PC-3 (cell line): ENCODE measurements at places on chromosomes 16 and 17. TPM values are rescaled to one million over a fixed set of nuclear protein-coding genes. Genes with fewer than 3 reads are reported as not detected.
A peak's percentile ranks its signal among the peaks of the same experiment; 100 is the strongest.

GRCh38 chr16:51132490-51133115 is 18.5 kb downstream of the SALL1 start:
- no peak for DNase-seq

Gene NXPH3
- total RNA-seq: 0.26 and 1.2 TPM in 2 replicates

DNA sequence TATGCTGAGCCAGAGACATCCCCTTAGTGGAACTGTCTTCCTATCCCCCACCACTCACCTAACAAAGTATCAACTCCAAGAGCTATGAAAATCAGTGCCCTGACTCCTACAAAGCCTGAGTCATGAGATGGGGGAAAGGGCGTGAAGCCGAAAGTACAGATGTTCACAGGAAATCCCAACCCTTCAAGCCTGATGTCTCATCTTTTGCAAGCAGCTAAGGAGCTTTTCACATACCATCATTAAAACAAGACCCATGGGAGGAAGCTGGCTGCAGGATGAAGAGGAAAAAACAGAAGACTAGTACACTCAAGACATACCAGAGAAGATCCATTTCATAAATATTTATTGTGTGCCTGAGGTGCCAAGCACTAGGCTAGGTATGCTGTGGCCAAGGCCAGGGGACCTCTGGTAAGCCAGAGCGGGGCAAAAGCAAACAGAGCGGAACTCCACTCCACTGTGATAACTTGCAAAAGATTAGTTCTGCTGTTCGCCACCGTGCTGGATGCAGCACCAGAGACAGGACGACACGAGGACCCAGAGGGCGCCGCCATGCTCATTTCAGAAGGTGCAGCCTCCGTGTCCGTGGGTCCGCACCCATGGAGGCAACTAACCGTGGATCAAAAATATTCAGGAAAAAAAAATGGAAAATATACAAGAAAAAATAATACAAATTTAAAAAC is 4.5 kb upstream of the MNT start:
- peak; percentile 87 for DNase-seq

- no peak for DNase-seq
Observed at GRCh38 chr17:41578971-41579370, 7.1 kb upstream of the KRT9 start.

Gene KRTAP2-1
- not detected in 2 replicates for total RNA-seq

GRCh38 chr16:4463522-4464163 is 10.8 kb downstream of the NMRAL1 start:
- peak; percentile 77 for DNase-seq

DNA sequence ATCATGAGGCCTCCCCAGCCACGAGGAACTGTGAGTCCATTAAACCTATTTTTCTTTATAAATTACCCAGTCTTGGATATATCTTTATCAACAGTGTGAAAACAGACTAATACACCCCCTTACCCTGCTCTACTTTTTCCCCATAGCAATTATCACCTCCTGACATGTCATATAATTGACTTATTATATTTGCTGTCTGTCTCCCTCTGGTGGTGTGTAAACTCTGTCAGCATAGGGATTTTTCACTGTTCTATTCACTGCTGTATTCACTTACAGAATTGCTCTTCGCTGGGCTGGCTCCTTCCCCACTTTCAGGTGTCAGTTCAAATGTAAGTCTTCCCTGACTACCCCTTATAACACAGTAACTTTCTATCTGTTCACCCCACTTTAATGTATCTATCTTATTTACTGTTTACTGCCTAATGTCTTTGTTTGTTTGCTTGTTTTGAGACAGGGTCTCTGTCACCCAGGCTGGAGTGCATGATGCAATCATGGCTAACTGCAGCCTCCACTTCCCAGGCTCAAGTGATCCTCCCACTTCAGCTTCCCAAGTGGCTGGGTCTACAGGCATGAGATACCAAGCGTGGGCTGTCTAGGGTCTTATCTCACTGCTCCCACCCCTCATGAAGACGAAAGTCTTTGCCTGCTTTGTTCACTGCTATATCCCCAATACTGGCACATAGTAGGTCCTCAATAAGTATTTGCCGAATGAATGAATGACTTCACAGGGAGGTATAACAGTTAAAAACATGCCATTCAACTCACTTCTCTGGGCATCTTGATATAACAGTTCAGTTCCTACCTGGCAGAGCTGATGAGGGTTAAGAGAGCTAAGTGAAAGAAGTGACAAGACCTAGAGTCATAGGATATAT is 52.4 kb upstream of the CDH3 start:
- peak; percentile 26 for DNase-seq

Gene GJC1
- 16.4 and 17.1 TPM in 2 replicates for total RNA-seq

- DNase-seq: peak; percentile 50
Observed at GRCh38 chr17:34721326-34721725, 141.9 kb downstream of the TMEM132E start.

GRCh38 chr17:417691-418420 is 65.2 kb upstream of the RPH3AL start:
- no peak for DNase-seq

DNA sequence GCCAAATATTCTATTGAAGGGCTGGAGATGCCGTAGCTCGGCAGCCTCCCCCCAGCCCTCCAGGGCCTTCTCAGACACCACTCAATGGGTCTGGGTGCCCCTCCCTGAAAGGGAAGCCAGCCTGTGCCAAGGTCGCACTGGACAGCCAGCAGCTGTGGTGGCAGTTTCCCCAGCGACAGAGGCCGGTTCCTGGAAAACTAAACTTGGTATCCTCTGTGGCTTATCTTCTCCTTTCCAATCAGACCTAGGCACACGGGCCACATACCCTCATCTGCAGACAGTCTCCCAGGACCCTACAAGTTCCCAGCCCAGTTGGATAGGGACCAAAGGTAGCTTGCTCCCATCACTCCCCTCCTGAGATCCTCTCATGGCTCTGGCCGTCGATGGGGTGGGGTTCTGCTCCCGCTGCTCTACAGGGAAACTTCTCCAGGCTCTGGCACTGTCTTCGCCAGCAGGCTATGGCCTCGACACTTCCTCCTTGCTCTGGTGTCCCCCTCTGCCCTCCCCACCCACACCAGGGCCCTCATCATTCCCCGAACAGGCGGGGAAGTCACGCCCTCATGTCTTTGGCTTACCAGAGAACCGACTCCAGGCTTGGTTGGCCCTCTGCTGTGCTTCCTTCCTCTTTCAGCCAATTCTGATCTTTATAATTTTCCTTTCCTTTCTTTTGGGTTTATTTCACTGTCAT is 18.3 kb upstream of the IL21R start:
- no peak for DNase-seq

DNA sequence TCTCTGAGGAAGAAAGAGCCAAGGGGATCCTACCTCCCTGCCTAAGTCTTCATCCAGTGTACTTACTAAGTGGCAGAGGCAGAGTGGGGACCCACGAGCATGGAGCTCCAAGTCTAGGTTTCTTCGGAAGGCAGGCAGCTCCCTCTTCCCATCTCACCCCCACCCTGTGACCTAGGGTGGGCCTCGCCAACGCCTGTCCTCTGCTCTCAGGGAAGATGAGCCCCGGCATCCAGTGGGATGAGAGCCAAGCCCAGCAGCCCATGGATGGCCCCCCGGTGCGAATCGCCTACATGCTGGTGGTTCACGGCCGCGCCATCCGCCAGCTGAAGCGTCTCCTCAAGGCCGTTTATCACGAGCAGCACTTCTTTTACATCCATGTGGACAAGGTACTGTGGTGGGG is 8.3 kb downstream of the XYLT2 start:
- no peak for DNase-seq

DNA sequence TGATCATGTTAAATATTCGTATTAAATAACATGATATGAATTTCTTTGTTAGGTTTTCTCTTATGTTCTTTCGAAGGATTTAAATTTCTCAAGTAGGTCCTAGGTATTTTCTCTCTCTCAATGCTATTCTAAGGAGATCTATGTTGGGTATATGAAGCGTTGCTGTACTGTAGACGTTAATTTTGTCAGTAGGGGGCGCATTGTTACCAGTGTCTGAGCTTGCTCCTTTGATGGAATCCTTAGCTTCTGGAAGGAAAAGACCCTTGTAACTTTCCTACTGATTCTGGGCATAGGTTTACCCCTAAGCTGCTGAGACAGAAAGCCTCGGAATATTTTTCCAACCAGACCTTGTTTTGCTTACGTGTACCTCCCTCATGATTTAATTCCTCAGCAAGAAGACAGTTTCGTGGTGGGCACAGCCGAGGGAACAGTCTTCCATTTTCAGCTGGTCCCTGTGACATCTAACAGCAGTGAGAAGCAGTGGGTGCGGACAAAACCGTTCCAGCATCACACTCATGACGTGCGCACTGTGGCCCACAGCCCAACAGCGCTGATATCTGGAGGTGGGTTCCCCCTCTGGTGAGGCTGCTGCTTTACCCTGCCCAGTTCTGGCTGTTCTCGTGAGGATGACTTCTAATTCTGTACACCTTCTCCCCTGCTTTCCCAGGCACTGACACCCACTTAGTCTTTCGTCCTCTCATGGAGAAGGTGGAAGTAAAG is 17.9 kb downstream of the UTP4 start:
- peak; percentile 74 for DNase-seq

Gene NOG
- 23.9 and 30.6 TPM in 2 replicates for total RNA-seq

GRCh38 chr17:65542610-65543009 is 18.8 kb downstream of the AXIN2 start:
- peak; percentile 80 for DNase-seq

DNA sequence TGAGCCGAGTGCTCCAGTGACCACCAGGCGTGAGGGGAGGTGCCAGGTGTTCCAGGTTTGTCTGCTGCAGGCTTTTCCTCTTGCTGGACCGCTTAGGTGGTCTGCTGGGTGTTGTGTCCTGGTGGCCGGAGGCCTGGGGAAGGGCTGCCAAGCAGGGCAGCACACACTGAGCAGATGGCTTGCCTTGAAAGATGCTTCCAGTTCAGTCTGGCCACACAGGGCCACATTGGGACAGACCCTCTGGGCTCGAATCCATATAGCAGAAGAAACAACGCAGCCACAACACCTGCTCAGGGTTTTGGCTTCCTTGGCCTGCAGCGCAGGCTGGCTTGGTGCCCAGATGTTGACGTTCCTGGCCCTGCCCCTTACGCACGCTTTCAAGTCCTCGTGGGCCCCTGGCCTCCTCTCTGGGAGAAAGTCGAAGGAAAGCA is 24.8 kb downstream of the GINS2 start:
- DNase-seq: no peak

DNA sequence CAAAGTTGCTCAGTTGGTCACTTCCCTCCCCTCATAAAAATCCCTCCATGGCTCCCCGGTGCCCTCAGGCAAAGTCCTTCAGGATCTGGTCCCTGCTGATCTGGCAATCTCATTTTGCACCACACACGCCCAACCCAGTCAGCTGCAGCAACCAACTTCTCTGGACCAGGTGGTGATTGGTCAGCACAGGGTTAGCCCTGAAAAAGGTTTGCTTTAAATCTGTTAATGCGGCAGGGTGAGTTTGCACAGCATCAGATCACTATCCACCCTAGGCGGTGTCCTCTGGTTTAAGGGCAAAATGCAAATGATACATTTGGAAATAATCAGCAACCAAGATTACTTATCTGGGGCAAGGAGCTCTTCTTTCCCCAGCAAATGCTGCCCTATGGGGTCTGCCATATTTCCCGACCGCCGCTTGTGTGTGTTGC is 42.9 kb upstream of the TNRC6C start:
- no peak for DNase-seq

DNA sequence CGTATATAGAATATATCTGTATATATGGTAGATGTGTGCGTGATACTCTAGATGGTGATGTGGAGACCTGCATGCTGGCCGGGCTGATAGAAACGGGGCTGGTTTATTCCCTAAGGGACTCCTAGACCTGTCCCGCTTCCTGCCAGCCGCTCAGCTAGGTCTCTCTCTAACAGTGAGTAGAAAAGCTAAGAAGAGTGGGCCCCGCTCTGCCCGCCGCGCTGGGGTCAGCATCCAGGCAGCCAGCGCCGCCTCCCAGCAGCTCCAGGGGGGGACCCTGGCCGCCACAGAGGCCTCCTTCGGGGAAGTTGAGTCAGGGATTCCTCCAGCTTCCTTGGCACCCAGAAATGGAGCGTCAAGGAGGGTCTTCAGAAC is 9.4 kb downstream of the CYGB start:
- peak; percentile 34 for DNase-seq

GRCh38 chr16:53775821-53776431 is 72.0 kb downstream of the FTO start:
- DNase-seq: peak; percentile 89

- DNase-seq: no peak
Observed at GRCh38 chr16:56855946-56856345, 9.1 kb upstream of the SLC12A3 start.

- no peak for DNase-seq
Observed at GRCh38 chr16:1066584-1067172, 5.9 kb upstream of the SSTR5 start.

Gene UBE2G1
- total RNA-seq: 35.8 and 46.8 TPM in 2 replicates

Gene DHODH
- total RNA-seq: 10.6 and 11.1 TPM in 2 replicates

DNA sequence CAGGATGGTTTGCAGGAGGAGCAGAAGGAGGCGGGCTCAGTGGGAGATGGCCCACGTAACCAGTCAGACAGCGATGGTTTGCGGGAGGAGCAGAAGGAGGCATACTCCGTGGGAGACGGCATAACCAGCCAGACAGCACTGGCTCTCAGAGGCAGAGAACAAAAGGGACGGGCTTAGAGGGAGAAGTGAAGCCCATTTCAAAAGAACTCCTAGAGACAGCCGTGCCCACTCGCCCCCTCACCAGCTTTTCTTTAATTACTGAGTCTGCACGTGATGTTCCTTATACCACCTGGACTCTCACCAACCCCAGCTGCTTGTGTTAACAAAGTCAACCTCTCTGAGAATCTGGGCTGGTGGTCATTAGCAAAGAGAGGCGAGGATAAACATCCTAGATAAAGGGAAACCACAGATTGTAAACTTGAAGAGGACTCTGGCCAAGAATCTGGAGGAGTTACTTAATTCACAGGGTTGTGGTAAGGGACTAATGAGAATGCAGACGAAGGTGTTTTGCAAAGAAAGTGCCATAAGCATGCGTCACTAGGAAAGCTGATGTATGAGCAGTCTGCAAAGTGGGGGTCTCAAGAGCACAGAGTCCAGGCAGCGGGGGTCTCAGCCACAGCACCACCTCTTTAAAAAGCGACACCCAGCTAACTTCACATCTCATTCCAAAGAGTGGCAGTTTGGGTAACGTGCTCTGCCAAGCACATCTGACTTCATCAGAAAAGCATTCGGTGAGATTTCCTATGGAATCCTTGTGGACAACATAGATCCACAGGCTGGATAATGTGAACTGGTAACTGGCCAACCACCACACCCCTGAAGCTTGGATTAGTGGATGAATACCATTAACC is 51.7 kb downstream of the NXN start:
- DNase-seq: peak; percentile 88
